Lung microvascular endothelial cell (primary cell): ENCODE measurements at places on chromosomes 16 and 17.

DNA sequence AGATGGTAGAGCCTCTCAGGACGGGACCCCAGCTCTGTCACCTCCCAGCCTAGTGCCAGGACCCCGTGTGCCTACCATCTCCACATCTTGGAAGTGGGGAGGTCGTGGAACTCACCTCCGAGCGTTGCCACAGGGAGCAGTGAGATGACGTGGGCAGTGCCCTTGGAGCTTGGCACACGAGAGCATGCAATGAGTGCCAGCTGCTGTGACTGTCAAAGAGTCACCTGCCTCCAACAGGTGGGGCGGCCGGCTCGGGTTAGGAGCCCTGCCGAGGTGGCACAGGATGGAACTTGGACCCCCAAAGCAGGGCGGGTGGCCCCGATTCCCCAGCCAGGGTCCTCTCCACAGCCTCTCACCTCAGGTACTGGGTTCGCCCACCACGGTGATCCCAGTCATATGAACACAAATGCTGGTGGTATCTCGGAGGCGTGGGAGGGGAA, 5.5 kb downstream of the VPS4A start:
- no peak for DNase-seq

DNA sequence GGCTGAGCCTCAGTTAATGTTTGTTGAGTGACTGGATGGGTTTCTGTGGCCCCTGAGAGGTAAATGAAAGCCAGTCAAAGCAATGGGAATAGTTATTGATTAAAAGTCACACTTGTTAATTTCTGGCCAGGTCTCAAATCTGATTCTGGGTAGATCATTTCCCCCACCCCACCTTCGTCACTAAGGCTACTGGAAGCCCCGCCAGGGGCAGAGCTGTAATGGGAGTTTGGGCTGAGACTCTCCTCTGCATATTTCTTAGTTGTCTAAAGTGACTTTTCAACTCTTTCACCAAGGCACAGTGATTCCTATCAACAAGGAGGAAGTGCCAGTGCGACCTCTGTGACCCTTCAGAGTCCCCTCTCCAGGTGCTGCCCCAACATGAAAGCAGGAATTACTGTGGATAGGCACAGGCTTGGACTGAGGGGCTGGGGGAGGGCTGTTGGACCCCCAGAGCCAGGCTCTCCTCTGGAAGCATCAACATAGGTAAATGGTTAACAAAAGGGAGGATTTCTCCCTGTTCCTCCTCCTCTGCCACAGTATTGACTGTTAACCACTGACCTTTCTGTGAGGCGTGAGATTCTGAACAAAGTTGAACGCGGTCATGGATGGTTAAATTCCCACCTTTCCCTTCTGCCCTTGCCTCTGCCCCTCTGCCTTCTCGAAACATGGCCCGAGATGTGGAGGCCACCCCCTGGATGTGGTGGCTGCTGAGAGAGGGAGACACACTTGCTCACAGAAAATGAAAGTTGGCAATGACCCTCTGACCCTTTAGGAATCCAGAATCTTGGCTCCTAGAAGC, 20.8 kb upstream of the TBX2 start:
- DNase-seq: no peak

- no peak for DNase-seq
These were observed 5.8 kb downstream of the KIF18B start for GRCh38 chr17:44941712-44942331.

GRCh38 chr17:59521465-59522126, 43.8 kb upstream of the DHX40 start:
- DNase-seq: peak; percentile 61

- DNase-seq: no peak
These were observed at the start of gene CACNA1H for GRCh38 chr16:1152651-1153259. CACNA1H (plus strand) TSS chr16:1153106; CDS start chr16:1153738, 632 bp downstream.

DNA sequence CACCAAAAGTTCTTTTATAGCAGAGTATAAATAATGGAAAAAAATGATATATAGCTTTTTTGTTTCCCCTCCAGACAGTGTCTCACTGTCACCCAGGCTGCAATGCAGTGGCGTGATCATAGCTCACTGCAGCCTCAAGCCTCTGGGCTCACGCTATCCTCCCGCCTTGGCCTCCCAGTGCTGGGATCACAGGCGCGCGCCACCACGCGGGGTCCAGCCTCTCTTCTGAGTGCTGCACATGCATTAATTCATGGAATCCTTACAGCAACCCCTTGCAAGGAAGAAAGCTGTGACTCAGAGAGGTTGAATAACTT, 18.0 kb upstream of the ZNF629 start:
- peak; percentile 10 for DNase-seq

- DNase-seq: no peak
These were observed 243.3 kb upstream of the PSMD7 start for GRCh38 chr16:74053312-74053711.

GRCh38 chr17:41340934-41341861, 9.4 kb downstream of the KRT33A start:
- no peak for DNase-seq

DNA sequence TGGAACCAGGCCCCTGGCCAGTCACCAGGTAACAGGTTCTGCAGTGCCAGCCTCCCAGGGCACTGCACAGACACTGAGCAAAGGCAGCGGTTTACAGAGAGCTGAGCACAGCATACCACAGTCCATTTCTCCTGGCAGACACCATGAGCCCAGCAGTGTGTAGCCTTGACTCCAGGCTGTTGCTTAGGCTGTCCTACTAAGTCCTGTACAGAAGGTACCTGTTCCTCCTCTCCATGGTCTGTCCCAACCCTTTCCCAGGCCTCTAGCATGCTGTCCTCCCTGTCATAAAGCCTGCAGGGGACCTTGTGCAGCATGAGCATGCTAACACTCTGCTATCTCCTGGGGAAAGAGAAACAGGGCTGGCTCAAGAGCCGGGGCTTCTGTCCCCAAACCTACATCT, 20.0 kb downstream of the ATP6V0D1 start:
- DNase-seq: no peak

GRCh38 chr16:73020409-73020884, 27.5 kb downstream of the ZFHX3 start:
- DNase-seq: peak; percentile 92

DNA sequence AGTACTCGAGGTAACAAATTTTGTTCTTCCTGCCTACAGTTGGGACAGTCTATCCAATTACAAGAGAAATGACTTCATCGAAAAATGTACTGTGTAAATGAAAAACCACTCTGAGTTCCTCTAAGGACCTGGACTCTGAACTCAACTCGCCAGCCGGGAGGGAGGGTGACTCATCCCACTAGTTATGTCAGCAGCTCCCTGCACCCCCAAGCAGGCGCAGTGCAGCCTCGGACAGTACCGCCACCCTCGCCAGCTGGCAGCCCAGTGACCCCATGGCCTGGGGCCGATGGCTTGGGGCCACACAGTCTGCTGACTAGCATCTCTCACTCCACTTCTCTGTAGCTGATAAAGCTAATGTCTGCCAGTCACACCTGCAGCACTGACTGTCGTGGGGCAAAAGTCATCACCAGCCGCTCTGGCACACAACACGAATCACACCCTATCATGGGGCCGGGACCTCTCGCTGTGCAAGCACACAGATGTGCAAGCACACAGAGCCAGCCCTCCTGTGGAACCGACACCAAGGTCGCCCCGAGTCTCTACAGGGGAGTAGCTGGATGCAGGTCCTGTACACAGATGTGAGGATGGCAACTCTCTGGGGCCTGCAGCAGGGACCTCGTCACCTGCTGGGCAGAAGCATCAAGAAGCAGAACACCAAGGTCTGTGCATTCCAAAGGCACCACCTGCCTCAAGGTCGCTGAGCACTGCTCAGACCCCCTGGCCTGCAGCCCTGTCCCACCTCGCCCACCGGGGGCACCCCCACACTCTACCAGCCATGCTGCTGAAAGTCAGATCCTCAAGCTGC, 5.7 kb downstream of the CSNK1D start:
- peak; percentile 77 for DNase-seq

- peak; percentile 17 for DNase-seq
These were observed 83.8 kb upstream of the HNF1B start for GRCh38 chr17:37828651-37829124.

GRCh38 chr16:1543085-1543896, 9.8 kb downstream of the TMEM204 start:
- peak; percentile 98 for DNase-seq

GRCh38 chr16:89920723-89921122, 2.1 kb downstream of the MC1R start:
- peak; percentile 21 for DNase-seq

DNA sequence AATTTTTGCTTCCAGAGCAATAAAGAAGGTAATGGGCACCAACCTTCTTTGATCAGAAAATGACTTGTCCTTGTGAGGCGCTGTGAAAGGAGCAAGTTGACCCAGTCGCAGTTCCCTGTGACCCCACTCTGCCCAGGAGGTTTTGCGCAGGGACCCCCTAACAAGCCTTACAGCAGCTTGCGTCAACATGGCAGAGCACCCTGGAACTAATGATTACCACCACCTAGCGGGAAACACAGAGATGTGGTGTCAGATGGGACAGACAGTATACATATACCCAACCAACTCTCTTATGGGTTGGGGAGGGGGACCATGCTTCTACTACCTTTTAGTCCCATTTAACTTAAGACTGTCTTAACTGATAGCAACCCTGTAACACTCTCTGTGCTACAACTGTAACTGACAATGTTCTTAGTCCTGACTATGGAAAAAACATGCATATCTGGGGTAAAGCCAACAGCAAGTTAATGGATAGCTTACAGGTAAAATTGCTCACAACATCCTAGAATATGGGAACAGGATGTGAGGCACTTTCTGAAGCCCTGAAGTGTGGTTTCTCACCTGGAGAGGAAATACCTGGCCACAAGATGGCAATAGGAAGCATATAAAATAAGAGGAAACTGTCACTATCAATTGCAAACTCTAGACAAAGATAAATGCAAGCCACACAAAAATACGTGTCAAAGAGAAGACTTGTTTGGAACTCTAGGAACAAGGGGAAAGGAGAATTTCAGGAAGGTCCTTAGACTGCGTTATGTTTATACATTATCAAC, 3.0 kb downstream of the KARS1 start:
- no peak for DNase-seq

DNA sequence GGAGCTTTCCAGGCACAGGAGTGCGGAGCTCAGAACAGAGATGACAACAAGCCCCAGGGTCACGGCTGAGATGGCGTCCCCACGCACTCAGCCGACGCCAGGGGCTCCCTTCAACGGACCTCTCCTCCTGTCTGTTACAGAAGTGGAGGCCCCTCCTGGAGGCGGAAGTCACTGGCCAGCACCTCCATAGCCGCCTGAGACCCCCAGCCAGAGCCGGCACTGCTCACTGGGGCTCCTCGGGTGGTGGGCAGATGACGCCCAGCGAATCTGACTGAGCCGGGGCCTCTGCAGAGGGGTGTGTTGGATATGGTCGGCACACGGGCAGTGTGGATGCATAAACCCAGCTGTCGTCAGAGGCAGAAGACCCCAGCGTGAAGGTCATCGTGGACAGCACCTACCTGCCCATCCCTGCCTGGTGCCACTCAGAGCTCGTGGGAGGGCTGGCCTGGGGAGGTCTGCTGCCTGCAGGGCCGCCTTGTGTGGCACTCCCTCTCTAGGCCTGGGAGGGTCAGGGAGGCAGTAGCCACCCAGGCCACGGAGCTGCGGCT, 20.0 kb downstream of the NDUFAF8 start:
- no peak for DNase-seq

GRCh38 chr16:57255686-57256415, 10.8 kb downstream of the ARL2BP start:
- no peak for DNase-seq
